ENCODE measurements at places on chromosomes 13 and 19. TPM values are rescaled to one million over a fixed set of nuclear protein-coding genes. Genes with fewer than 3 reads are reported as not detected.
A peak's percentile ranks its signal among the peaks of the same experiment; 100 is the strongest.

GRCh38 chr13:92187378-92187989 lies 789.1 kb downstream of the GPC5 start:
- H3K27me3 ChIP-seq = no peaks in the 10 kb centered on the region
- peak; percentile 62 for DNase-seq
- H3K27ac ChIP-seq = no peak overlapping the region
- H3K4me3 ChIP-seq = no peak overlapping the region
- no peaks in the 10 kb centered on the region for H3K36me3 ChIP-seq

GRCh38 chr19:38152461-38153379 lies 71.3 kb downstream of the DPF1 start:
- no peaks in the 10 kb centered on the region for H3K4me1 ChIP-seq
- no peak for DNase-seq
- H3K27me3 ChIP-seq = no peaks in the 10 kb centered on the region
- H3K36me3 ChIP-seq = peaks cover 12% of the 10 kb centered on the region
- no peak overlapping the region for H3K27ac ChIP-seq

- no peaks in the 10 kb centered on the region for H3K4me1 ChIP-seq
- H3K27ac ChIP-seq = no peak overlapping the region
- H3K27me3 ChIP-seq = no peaks in the 10 kb centered on the region
- DNase-seq = no peak
- no peak overlapping the region for H3K4me3 ChIP-seq
- no peaks in the 10 kb centered on the region for H3K36me3 ChIP-seq
Measured at GRCh38 chr13:43661161-43661830, 125.5 kb downstream of the ENOX1 start.

DNA sequence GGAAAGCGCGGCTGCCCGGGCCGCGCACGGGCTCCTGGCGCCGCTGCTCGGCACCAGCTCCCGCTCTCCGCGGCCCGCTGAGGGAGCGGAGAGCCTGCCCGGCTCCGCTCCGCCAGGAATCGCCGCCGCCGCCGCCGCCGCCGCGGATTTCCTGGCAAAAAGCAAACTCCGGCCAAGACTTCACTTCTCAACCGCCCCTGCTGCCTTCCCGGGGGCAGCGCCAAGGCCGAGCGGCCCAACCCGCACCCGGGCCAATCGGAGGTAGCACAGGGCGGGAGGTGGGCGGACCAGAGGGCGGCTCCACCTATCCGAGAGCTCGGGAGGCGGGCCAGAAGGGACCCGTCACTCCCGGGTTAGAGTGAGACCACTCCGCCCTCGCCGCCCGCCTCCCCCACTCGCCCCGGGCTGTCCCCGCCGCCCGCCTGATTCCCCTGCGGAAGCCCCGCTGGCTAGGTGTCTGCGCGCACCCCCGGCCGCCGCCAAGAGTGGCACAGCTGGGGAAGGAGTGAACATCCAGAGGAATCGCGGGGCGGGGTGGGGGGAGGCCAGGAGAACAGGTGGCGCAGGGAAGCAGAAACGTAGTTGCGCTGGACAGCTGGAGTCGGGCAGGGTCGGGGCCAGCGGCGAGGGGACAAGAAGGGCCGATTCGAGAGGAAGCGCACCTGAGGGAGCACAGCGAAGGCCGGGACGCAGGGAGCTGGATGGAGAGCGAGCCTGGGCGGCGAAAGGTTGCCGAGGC lies at the start of gene LNX2:
Gene LNX2, minus strand, starts transcription at position 153 of the 739 bp plus-strand sequence. CDS start 38,826 bp downstream, outside the sequence.
- no peaks in the 10 kb centered on the region for H3K27me3 ChIP-seq
- peak within 1 kb of the TSS; percentile 99 for H3K27ac ChIP-seq
- DNase-seq = peak; percentile 99
- H3K4me3 ChIP-seq = peak within 1 kb of the TSS; percentile 88
- H3K36me3 ChIP-seq = no peaks in the 10 kb centered on the region
- peaks cover 12% of the 10 kb centered on the region for H3K4me1 ChIP-seq

- no peak overlapping the region for H3K4me3 ChIP-seq
Measured at GRCh38 chr19:9848060-9848459, 12.9 kb downstream of the PIN1 start.

GRCh38 chr13:36973621-36974295 lies 25.4 kb downstream of the ALG5 start:
- no peak for DNase-seq
- H3K36me3 ChIP-seq = no peaks in the 10 kb centered on the region
- H3K27ac ChIP-seq = no peak overlapping the region

DNA sequence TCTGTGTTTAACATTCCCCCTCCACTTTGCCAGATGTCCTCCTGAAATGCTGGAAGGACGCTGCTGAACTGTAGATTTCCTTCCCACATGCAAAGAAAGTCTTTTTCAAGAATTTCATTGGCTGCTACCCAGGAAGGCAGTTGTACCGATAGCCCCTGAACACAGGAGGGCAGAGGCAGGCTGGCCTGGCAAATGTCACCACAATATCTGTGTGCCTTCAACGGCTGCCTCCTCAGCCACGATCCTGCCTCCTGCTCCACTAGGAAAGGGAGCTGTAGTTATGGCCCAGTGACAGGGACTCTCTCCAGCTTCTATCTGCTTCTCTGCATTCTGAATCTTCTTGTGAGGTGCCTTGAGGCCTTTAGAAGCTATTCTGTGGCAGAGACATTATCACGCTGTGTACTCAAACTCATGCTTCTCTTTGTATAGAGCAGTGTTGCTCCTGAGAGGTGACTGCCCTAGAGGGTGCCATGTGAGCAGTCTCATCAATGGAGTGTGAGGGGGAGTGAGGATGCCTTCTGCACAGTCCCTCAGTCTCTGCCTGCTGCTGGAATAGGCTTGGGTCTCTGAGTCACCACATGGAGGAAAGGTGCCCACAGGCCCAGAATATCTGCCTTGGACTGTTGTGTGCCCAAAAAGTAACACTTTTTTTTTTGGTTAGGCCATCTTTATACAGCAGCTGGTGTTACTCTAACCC lies 279.8 kb downstream of the DNAJC15 start:
- no peak overlapping the region for H3K27ac ChIP-seq
- H3K4me1 ChIP-seq = no peaks in the 10 kb centered on the region
- no peak overlapping the region for H3K4me3 ChIP-seq
- H3K27me3 ChIP-seq = no peaks in the 10 kb centered on the region
- DNase-seq = peak; percentile 86

- no peaks in the 10 kb centered on the region for H3K36me3 ChIP-seq
- no peaks in the 10 kb centered on the region for H3K4me1 ChIP-seq
- no peak overlapping the region for H3K27ac ChIP-seq
- H3K27me3 ChIP-seq = no peaks in the 10 kb centered on the region
- H3K4me3 ChIP-seq = no peak overlapping the region
Measured at GRCh38 chr13:111980146-111980929, 86.6 kb upstream of the SOX1 start.

- no peak overlapping the region for H3K27ac ChIP-seq
- H3K4me3 ChIP-seq = no peak overlapping the region
- H3K27me3 ChIP-seq = no peaks in the 10 kb centered on the region
Measured at GRCh38 chr13:99370481-99371275, 63.5 kb upstream of the GPR183 start.

DNA sequence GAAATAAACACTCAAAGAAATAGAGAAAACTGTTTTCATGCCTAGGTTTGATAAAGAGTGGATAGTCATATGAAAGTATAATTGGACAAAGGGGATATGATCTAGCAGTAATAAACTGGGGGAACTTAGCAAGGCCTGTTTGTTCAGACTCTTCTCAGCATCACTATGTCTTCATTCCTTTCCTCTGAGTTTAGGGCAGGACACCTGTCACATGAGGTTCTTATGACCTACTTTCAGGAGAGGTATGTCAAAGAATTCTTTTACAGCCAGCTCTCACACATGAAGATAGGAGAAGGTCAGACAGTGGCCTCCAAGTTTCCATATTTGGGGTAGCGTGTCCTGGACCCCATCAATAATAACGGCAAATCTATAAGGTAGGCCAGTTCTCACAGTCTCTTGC lies 11.4 kb upstream of the RFXAP start:
- H3K27ac ChIP-seq = no peak overlapping the region
- DNase-seq = no peak
- no peaks in the 10 kb centered on the region for H3K4me1 ChIP-seq
- H3K4me3 ChIP-seq = no peak overlapping the region

DNA sequence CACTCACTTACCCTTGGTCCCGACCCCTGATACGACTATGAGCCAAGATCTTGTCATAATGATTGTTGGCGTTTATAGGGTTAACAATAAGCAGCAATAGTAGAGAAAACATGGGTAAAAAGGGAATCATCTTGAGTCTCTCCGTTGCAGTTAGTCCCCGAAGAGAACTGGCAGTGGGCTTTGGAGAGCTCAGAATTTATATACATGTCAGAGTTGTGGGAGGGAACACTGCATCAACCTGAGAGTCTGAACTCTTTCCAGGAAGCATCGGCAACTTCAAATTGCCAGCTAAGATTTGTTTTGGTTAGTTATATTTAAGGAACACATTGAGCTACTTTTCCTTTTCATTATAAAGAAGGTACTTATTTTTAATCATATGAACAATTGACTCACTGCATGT lies at the start of gene POSTN:
Gene POSTN, minus strand, starts transcription at position 172 of the 400 bp plus-strand sequence. Its CDS starts 42 bp downstream, at position 130.
- no peaks in the 10 kb centered on the region for H3K36me3 ChIP-seq
- H3K27ac ChIP-seq = no peak within 1 kb of the TSS
- H3K27me3 ChIP-seq = no peaks in the 10 kb centered on the region
- H3K4me3 ChIP-seq = peak within 1 kb of the TSS; percentile 64
- DNase-seq = no peak

GRCh38 chr13:40126306-40127085 lies 471.0 kb downstream of the COG6 start:
- no peaks in the 10 kb centered on the region for H3K36me3 ChIP-seq
- no peaks in the 10 kb centered on the region for H3K27me3 ChIP-seq
- no peak overlapping the region for H3K27ac ChIP-seq

DNA sequence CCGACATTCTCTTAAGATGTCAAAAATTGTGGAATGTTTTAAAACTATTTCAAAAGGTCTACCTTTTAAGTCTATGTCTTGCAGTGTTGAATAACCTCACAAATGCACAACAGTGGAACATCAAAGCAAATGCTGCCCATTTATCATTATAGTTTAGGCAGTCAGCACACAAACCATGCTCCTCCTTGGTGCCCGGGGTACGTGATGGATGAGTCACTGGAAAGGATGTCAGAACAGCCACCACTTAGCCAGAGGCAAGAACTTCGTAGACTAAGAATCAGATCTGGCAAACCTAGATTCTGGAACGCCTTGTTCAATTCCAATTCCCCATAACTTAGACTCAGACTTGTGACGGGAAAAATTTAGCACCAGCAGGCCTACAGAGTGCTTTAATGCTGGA lies 343.6 kb downstream of the FGF9 start:
- H3K4me3 ChIP-seq = no peak overlapping the region
- no peaks in the 10 kb centered on the region for H3K27me3 ChIP-seq
- H3K27ac ChIP-seq = no peak overlapping the region

- no peaks in the 10 kb centered on the region for H3K27me3 ChIP-seq
- H3K4me1 ChIP-seq = no peaks in the 10 kb centered on the region
- no peak for DNase-seq
- H3K36me3 ChIP-seq = no peaks in the 10 kb centered on the region
- H3K27ac ChIP-seq = no peak overlapping the region
Measured at GRCh38 chr19:1622007-1622406, 16.7 kb upstream of the UQCR11 start.

GRCh38 chr19:49937750-49938381 lies 8.6 kb upstream of the NUP62 start:
- DNase-seq = peak; percentile 88
- no peak overlapping the region for H3K27ac ChIP-seq
- no peaks in the 10 kb centered on the region for H3K36me3 ChIP-seq
- H3K4me1 ChIP-seq = no peaks in the 10 kb centered on the region
- H3K4me3 ChIP-seq = no peak overlapping the region

- no peaks in the 10 kb centered on the region for H3K36me3 ChIP-seq
- H3K27me3 ChIP-seq = no peaks in the 10 kb centered on the region
- no peak for DNase-seq
- H3K4me1 ChIP-seq = no peaks in the 10 kb centered on the region
- no peak overlapping the region for H3K4me3 ChIP-seq
Measured at GRCh38 chr13:48194379-48194754, 38.6 kb upstream of the ITM2B start.

DNA sequence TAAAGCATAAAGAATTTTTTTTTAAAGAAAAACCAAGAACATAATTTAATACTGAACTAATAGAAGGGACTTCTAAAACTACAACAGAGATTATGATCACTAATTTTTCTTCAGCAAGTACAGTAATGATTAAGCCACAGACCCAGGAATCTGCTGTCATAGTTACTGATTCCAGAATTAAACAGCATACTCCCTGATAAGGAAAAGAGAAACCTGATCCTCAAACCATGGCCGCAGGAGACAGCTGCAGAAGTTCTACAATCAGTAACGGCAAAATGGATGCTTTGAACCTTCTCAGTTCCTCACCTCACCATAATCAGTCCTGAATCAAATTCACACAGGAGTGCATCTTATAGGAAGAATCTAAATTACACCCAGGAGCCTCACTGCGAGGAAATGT lies 939.0 kb upstream of the SLITRK1 start:
- DNase-seq = no peak
- H3K27ac ChIP-seq = no peak overlapping the region
- no peak overlapping the region for H3K4me3 ChIP-seq
- no peaks in the 10 kb centered on the region for H3K36me3 ChIP-seq

DNA sequence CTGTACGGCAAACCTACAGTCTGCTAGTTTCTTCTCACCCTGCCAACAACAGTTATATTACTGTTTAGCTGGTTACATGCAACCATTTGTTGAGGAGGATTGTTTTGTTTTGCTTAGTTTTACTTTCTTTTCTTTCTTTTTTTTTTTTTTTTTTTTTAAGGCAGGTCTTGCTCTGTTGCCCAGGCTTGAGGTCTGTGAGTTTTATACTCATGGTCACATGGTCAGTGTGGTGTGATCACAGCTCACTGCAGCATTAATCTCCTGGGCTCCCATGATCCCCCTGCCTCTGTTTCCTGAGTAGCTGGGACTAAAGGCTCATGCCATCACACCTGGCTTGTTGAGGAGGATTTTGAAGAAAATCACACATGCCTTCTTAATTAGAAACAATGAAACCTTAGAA lies 505.6 kb downstream of the GPC5 start:
- no peaks in the 10 kb centered on the region for H3K36me3 ChIP-seq
- DNase-seq = no peak
- H3K4me1 ChIP-seq = no peaks in the 10 kb centered on the region
- no peak overlapping the region for H3K27ac ChIP-seq
- H3K27me3 ChIP-seq = no peaks in the 10 kb centered on the region
- no peak overlapping the region for H3K4me3 ChIP-seq

- H3K4me1 ChIP-seq = peaks cover 12% of the 10 kb centered on the region
- no peak for DNase-seq
- H3K36me3 ChIP-seq = no peaks in the 10 kb centered on the region
- peak overlapping the region; percentile 89 for H3K27ac ChIP-seq
Measured at GRCh38 chr13:100089465-100090032, 656 bp downstream of the PCCA start.

DNA sequence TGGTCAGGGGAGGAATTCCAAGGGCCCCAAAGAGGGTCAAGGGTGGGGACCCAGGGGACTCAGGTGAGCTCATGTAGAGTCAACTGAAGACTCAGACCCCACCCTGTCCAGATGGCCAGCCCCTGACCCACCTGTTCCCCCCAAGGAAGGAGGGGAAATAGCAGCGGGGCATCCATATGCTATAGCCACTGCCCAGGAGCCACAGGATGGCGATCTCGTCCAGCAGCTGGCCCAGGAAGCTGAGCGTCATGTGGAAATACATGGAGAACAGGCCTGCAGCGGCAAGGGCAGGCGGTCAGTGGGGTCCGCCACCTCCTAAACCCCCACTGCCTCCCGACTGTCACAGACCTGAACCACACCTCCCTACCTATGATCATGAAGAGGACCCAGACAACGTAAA lies 21.4 kb downstream of the ACER1 start:
- H3K4me1 ChIP-seq = no peaks in the 10 kb centered on the region
- H3K27me3 ChIP-seq = no peaks in the 10 kb centered on the region
- DNase-seq = peak; percentile 25
- H3K36me3 ChIP-seq = no peaks in the 10 kb centered on the region
- H3K27ac ChIP-seq = no peak overlapping the region
- H3K4me3 ChIP-seq = no peak overlapping the region

Gene ATCAY
- 0.16 TPM for total RNA-seq

Gene PEAK3
- 2.1 TPM for total RNA-seq

Gene PPM1N
- 2.2 TPM for total RNA-seq

Gene ANKRD24
- 0.72 TPM for total RNA-seq

Gene TMEM86B
- 3.3 TPM for total RNA-seq

Gene A1BG
- total RNA-seq = 10.9 TPM

Measured in kidney (tissue), 22 donors.